Activated CD4-positive, alpha-beta T cell treated with anti-CD3 and anti-CD28 coated beads, Interleukin-2, Interleukin-4, amounts not matched to agents 100 ng/mL and 50 ng/mL, durations not matched to agents 16 hours and 8 hours (primary cell): ENCODE measurements at places on chromosomes 1 and 21.
A peak's percentile ranks its signal among the peaks of the same experiment; 100 is the strongest.

DNA sequence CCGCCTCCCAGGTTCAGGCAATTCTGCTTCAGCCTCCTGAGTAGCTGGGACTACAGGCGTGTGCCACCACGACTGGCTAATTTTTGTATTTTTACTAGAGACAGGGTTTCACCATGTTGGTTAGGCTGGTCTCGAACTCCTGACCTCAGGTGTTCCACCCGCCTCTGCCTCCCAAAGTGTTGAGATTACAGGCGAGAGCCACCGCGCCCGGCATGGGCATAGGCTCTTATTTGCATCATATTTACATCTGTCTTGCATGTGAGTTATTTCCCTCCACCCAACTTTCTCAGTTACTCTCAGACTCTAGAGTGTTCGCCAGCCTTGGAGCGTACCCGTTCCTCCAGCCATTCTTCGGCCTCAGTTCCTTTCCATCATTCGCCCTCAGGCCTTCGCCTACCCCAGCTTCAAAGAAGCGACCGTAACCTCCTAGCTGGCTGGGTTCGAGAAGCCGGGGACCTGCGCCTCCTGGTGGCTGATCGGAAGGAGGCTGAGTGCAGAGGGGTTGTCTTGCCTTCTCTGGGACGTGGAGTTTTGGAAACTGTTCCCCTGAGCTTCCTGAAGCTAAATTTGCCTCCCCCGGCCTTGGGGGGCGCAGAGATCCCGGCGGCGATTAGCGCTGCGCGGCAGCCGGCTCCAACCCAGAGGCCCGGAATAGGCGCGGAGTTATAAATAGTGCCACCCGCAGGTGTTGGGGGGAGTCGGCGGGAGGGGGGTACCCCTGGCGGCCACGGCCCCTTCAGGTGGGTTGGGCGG lies 3.6 kb upstream of the ZBTB7B start:
- peak; percentile 86 for DNase-seq

DNA sequence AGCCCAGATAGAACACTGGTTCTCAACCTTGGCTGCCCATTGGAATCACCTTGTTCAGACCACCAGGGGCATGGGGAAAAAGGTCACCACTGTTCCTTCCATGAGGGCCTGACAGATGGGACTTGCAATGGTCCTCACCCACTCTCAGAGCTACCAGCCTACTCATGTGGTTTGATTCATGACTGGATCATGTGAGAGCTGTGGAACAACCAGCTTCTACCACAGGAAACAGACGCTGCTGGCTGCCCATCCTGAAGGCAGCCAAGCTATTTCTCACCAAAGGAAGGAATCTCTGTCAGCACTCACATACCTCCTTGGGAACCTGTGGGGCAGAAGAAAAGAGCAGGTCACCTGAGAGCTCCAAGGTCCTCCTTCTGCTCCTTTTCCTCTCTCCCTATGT lies 53.6 kb downstream of the CAPN8 start:
- no peak for DNase-seq

DNA sequence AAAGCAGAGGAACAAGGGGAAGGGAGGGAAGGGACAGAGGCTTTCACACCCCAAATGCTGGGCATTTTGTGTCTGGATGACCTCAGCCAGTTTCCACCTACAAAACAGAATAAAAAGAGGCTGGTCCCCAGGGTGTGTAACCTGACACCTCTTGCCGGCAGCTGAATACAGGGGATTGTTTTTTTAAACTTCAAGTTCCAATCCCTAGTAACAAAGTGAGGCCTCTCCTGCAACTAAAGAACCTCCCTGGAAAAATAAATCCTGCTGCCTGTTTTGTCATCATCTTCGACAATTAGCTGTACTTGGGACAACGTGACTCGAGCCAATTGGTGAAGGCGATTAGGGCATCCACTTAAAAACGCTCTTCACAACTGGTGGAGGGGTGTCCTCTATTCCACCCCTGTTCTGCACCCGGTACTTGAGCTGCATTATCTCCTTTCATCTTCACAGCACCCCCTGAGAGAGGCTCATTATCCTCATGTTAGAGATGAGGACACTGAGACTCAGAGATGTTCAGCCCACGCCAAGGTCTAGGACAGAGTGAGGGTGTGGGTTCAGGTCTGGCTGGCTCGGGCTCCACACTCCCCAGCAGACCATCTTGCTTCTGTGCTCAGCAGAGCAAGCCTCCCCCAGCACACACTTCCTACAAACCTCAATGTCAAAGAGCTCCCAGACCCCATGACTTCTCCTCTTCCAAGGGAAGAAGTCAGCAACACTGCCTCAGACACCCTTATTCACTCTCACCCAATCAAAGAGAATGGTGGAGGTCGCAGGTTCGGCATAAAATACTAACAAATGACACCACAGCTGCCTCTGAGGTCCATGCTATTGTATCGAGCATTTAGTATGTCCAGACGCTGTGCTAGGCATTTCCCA lies 15.2 kb downstream of the ITPKB start:
- no peak for DNase-seq

- no peak for DNase-seq
Measured at GRCh38 chr1:116302281-116302680, 70.8 kb upstream of the ATP1A1 start.

DNA sequence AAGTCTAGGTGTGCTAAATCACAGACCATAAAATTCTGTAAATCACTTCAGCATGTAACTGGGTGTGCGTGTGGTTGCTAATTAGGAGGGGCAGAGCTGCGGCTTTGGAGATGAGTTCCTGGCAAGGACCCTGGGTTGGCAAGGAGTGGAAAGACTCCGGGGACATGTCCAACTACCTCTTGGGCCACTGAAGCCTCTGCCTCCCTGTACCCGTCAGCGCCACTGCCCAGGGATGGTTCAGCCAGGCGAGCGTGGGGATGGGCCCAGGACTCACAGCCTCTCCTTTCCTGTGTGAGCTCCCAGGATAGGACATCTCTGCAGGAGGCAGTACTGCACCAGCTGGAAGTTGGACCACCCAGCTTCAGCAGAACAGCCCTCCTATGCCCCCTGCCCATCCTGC lies 386.4 kb upstream of the VAMP3 start:
- DNase-seq = no peak

DNA sequence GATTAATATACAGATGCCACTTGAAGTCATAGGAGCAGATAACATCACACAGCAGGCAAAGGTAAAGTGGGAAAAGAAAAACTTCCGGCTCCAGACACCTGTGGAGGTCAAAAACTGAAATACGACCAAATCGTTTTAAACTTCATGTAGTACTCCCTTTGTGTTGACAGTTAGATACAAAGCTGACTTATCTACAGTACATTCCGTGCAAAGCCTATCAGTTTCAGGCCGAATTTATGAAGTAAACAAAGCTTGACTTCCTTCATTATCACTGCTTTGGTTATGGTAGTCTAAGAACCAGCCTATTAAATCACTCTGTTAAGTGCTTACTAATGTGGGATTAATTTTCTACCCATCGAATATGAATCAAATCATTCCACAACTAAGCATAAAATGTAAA lies 156.3 kb downstream of the SMYD3 start:
- no peak for DNase-seq

DNA sequence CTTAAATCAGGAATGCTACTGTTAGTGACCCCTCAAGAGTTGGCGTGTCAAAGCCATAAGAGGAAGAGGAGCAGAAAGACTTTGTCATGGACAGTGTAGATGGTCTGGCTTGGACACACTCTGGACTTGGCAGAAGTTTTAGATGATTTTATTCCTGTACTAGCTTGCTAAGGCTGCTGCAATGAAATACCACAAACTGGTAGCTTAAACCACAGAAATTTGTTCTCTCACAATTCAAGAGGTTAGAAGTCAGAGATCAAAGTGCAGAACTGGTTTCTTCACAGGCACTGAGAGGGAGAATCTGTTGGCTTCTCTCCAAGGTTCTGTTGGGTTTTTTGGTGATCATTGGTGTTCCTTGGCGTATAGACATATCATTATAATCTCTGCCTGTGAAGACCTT lies 869.8 kb upstream of the B3GALT2 start:
- DNase-seq = no peak

DNA sequence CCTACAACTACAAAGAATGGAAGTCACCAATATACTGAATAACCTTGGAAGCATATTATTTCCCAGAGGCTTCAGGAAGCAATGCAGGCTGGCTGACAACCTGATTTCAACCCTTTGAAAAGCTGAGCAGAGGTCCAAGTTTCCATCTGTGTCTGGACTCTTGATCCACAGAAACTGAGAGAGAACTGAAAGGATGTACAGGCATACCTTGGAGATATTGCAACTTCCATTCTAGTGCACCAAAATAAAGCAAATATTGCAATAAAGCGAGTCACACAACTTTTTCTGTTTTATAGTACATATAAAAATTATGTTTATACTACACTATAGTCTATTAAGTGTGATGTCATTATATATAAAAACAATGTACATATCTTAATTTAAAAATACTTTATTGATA lies 85.3 kb downstream of the TYW3 start:
- no peak for DNase-seq

- DNase-seq = no peak
Measured at GRCh38 chr1:155910621-155911121, 478 bp downstream of the RIT1 start.

DNA sequence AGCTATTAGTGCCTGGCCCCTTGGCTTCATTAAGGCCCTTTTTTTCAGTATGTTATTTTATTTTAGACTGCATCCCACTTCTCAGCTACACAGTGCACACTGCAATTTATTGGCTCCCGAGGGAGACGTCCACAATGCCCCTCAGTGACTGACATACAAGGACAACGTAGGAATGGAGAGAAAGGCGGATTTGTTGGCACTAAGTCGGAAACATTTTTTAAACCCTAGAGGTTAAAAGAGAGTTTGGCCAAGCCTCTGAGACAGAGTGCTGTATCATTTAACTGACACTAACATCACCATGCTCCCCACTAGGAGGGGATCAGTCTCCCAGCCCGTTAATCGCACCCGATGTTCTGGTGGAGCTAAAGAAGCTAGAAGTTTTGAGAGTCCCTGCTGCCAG lies 45.7 kb upstream of the FOXD3 start:
- no peak for DNase-seq

GRCh38 chr21:40732253-40733023 lies 114.5 kb downstream of the DSCAM start:
- DNase-seq = no peak

DNA sequence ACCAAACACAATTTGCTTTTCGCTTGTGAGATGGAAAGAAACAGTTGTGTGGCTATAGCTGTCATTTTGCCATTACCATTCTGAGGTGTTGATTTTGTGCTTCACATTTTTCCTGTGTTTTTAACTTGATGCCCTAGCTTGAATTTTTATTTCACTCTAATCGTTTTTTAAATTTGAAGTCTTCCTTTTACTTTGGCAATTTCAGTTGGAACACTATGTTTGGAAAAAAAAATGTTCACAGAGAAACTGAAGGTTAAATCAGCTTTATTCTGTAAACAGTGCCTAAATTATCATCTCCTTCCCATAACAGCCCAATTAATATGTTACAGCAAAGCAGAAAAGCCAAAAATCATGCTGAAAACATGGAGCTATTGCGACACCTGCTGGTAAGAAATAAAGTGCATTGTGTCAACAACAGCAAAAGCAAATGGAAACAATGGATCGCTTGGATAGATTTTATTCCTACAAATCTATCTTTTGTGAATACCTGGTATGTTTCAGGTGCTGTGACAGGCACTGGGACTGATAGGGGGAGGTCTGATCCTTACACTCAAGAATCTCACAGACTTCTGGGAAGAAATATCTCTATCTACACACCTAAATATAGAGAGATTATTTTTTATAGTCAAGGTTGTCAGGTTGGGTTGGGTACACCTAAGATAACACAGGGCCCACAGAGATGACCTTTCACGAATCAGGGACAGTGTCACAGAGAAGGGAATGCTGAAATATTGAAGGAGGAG lies 16.2 kb upstream of the ERICH3 start:
- peak; percentile 66 for DNase-seq

DNA sequence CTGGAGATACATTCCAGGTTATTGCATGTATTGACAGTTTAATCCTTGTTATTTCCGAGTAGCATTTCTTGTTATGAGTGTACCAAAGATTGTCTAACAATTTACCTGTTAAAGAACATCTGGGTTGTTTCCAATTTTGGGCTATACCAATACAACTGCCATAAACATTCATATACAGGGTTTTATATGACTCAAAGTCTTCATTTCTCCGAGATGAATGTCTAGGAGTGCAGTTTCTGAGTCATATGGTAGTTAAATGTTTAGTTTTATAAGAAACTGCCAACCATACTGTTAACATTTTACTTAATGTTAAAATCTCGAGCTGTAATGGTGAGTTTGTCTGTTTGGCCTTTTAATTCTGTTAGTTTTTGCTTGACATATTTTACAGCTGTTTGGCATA lies 10.0 kb downstream of the RAB4A start:
- peak; percentile 77 for DNase-seq

GRCh38 chr1:183585038-183585437 lies 5.2 kb downstream of the NCF2 start:
- DNase-seq = no peak

DNA sequence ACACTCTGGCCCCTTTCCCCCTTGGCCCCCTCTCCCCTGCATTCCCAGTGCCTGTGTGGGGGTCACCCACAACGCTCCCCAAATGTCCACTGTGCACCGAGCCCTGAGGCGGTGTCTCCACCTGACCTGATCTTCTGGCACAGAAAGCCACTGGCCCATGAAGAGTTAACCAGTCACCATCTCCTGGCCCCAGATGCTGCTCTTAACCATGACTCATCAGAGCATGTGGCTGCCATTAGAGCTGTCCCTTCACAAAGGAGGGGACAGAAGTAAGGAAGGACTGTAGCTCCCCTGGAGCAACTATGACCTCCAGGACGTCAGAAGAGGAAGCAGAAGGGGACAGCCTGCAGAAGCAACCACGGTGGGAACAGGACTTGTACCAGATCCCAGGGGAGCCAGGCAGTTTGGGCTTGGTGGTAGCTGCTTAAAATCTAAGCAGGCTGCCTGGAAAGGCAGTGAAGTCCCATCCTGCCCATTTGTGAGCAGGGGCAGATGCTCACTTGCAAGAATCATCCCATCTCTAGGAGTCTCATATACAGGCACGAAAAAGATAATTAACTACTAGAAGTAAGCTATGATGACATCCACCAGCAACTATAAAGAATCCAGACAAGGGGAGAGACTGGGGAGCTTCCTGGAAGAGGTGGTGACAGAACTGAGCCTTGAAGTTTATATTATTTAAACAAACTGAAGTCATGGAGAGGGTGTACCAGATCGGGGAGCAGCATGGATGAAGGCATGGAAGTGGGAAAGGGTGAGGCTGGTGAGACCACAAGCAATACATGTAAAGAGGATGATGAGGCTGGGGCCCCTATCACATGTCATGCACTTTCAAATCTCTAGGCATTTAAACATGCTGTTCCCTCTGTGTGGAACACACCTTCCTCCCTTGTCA lies 1.1 kb upstream of the TTC39A start:
- DNase-seq = no peak

GRCh38 chr1:57503337-57503736 lies 79.5 kb upstream of the DAB1 start:
- DNase-seq = no peak

DNA sequence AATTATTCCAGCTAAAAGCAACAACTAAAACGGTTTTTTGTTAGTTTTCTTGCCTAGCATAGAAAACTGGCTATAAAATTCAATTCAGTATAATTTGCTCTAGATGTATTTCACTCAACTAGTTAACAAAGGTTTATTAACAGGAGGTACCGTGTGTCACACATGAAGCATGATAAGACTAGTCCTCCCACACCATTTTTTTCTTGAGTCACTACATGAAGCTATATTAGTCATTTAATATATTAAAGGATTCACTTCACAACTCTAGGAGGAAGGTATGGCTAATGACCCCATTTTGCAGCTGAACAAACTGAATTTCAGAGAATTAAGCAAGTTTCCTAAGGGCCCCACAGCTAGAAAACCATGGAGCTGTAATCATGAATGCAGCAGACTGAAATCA lies 307.8 kb upstream of the USP25 start:
- no peak for DNase-seq

GRCh38 chr1:95957748-95958147 lies 723.7 kb downstream of the RWDD3 start:
- no peak for DNase-seq
